ENCODE measurements at places on chromosomes 11 and 22. TPM values are rescaled to one million over a fixed set of nuclear protein-coding genes. Genes with fewer than 3 reads are reported as not detected.
A peak's percentile ranks its signal among the peaks of the same experiment; 100 is the strongest.

Gene AP5B1
- total RNA-seq: 16.4 TPM

Gene SAA4
- not detected for total RNA-seq

Gene SEPTIN5
- total RNA-seq: 31.5 TPM

Gene FAM83F
- total RNA-seq: not detected

Gene CLMP
- 195 TPM for total RNA-seq

Gene TSKU
- 30.6 TPM for total RNA-seq

GRCh38 chr11:26191193-26191592, 140.7 kb upstream of the ANO3 start:
- DNase-seq: no peak

- DNase-seq: no peak
Observed at GRCh38 chr22:38422611-38423511, 32.1 kb downstream of the KCNJ4 start.

- DNase-seq: peak; percentile 90
Observed at GRCh38 chr11:57432714-57433163, 5.8 kb upstream of the SLC43A3 start.

DNA sequence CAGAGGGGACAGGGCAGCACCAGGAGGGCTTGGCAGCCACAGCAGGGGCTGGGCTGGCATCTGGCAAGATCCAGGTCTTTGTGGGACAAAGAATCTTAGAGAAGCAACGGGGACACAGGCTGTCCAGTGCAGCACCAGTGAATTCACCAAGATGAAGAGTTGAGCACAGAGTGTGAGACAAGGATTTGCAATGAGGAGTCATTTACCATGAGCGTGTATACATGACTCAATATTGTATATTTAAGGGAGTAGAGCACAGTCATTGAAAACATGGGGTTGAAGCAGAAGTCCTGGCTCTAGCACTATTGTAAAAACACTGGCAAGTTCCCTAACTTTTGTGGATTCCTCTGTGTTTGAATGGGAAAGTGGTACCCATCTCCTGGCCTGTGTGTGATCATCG, 3.5 kb downstream of the APOL1 start:
- DNase-seq: peak; percentile 23

GRCh38 chr22:44086271-44087088, 62.4 kb downstream of the PARVB start:
- DNase-seq: peak; percentile 35

GRCh38 chr11:33375688-33376311, 118.6 kb downstream of the HIPK3 start:
- peak; percentile 71 for DNase-seq

DNA sequence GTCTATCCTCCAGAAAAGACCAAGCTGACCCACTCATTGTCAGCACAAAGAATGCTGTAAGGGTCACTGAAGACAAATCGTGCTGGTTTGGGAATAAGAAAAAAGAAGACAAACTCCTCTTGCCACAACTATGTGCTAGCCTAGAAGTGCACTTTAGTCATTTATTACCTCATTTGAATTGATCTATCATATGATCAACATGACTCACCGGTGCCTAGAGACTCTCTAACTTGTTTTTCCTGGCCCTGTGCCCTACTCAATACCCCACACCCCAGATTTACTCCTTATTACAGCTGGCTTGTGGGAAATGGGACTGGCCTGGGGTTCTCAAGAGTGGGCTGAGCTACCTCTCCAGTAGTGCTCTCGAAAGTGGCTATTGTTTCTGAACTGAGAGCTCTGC, 35.9 kb upstream of the HORMAD2 start:
- peak; percentile 96 for DNase-seq

DNA sequence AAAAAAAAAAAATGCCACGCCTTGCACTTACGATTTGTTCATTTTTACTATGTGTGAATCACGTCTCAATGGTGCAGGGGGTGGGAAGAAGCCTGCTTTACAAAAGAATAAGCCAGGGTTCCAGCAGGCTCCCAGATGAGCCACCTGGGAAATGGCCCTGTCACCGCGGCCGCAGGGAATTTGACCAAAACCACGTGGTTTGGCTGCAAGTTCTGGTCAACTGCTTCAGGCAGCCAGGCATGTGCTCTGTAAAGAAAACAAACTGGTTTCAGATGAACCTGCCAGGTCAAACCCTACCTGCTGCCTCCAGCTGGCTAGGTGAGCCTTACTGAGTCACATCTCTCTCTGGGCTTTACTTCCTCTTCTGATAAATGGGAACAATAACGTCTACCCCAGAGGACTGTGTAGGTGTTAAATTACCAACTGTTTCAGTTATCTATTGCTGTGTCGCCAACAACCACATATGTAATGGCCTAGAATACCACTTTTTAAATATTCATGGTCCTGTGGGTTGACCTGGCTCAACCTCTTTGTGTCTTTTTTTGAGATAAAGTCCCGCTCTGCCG, 30.5 kb upstream of the GCAT start:
- DNase-seq: peak; percentile 86

DNA sequence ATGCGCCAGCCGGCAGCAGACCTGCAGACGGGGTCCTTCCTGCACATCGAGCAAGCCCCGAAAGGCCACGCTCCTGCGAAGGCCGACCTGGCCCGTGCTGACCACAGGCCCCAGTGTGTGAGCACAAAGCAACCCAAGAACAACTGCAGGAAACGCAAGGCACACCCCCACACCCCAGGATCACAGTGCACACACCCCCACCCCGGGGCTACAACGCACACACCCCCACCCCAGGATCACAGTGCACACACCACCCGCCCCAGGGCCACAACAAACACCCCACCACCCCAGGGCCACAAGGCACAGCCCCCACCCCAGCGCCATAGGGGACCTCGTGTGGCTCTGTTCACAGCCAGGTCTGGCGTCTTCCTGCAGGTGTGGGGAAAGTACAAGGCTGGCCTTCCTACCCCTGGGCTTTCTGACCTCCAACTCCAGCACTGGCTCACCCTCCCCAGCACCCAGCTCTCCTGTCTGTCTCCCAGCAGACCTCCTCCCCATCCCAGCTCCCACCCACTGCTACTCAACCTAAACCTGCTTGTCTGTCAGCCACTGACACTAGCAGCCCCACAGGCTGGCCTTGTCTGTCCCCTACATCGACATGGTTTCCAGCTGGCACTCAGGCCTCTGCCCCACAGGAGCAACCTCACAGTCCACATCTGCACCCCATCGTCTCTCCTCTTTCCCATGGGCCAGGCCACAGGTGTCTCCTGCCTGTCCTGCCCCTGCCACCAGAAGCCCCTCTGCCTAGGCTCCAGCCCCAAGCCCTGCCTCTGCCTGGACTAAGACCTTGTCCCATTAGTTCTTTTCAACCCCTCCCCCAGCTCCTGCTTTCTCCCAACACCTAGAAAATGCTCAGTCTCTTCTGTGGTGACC, 20.5 kb upstream of the EFCAB6 start:
- DNase-seq: no peak

DNA sequence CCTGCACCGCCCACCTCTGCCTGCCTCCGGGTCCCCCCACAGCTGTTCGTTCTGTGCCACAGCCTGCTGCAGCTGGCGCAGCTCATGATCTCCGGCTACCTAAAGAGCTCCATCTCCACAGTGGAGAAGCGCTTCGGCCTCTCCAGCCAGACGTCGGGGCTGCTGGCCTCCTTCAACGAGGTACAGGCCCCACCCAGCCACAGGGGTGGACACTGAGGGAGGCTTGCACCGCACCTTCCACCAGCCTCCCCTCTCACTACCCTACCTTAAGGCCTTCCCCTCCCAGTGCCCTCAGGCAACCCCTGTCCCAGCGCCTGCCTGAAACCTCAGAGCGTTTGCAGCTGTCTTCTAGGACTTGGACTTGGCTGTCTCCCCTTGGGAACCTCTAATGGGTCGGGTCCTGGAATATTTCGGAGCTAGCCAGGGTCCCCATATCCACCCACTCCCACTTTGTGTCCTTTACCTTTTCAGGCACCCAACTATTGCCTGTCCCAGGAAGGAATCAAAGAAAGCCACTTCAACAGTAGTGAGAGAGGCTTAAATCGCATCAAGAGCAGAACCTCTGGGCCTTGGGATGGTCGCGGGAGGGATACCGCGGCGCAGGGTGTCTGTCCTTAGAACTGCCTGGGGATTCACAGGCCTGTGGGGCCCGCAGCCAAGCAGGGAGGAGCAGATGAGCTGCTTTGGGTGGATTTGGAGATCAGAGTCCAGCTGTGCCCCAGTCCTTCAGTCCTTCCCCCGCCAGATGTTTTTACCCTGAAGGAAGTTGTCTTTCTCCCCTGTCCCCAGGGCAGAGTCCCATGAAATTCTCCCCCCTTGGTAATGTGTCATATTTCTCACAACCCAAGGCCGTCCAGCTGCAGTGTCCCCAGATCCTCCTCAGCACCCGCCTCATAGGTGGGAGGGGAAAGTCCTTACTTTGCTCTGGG, 13.3 kb downstream of the SLCO2B1 start:
- no peak for DNase-seq

DNA sequence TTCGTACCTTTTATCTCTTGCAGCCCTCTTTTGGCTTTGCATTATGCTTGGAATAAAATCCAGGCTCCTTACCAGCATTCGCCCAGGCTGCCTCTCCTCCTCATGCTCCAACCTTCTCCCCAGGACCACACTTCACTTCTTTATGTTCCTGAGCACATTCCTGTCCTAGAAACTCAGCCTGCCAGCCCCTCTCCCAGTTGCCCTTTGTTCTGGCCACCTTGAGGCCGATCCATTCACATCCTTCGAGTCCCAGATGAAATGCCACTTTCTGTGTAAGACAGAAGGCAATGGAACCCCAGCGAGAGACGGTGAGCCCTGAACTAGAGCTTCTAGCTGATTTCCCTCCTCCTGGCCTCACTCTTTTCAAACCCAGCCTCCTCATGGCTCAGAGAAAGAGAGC, 73.0 kb upstream of the NTM start:
- no peak for DNase-seq
